Activated effector memory CD4-positive, alpha-beta T cell treated with anti-CD3 and anti-CD28 coated beads, Interleukin-2, amount 50 U/mL, for 16 hours (primary cell): ENCODE measurements at places on chromosomes 6 and 20.
A peak's percentile ranks its signal among the peaks of the same experiment; 100 is the strongest.

GRCh38 chr6:136586295-136586694 lies 36.1 kb upstream of the MAP7 start:
- DNase-seq = no peak

- no peak for DNase-seq
Measured at GRCh38 chr20:6654513-6655252, 112.8 kb upstream of the BMP2 start.

- DNase-seq = peak; percentile 47
Measured at GRCh38 chr20:1328680-1329330, at the start of gene SDCBP2. SDCBP2 (minus strand) TSS chr20:1329139; CDS start chr20:1320416, 8,723 bp downstream.

GRCh38 chr6:151254451-151255081 lies 14.8 kb downstream of the AKAP12 start:
- DNase-seq = no peak

- DNase-seq = no peak
Measured at GRCh38 chr6:136628996-136629395, 78.8 kb upstream of the MAP7 start.

DNA sequence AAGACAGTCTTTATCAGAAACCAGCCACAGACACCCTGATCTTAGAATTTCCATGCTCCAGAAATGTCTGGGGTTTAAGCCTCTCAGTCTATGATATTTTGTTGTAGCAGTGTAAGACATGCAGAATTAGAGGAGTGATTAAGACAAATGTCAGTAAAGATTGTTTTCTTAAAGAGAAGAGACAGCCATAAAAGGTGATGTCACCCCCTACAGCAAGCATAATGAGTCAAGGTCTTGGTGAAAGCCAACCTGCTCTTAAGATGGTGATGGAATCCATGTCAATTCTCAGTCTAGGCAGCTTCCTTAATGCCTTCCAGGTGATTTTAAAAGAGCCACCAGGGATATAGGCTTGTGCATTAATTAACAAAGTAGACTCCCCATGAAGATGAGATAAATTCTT lies 849.9 kb upstream of the EPHA7 start:
- DNase-seq = no peak

DNA sequence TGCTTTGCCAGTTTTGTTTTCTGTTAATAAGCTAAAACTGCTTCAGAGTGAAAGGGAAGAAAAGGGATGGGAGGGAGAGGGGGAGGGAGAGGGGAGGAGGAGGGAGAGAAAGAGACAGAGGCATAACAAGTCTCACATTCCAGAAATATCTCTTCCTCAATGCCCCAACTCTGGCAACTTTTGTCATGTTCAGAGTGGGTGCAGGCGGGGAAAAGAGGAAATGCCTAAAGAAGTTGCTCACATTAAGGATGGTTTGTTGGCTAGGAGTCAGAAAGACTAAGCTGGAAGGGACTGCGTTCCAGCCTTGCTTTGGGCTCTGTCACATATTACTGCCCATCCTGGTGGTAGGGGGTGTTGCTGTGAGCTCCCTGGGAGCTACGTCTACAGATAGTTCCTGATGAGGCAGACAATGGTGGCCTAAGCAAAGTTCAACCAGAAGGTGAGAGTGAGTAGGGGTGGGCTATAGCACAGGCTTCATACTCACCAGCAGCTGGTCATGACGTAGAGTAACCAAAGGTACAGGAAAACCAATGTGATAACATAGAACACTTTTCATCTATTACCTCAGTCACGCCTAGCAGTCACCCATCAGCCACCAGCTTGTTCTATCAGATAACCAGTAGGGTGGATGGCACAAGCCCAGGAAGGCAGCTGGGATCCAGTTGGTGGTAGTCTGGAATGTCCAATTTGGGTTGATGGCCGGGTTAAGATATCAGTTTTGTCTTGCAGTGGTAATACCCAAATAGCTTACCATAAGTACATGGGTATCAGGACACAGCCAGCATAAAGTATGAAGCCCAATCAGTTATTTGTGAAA lies 2.1 kb downstream of the TSPYL4 start:
- no peak for DNase-seq

DNA sequence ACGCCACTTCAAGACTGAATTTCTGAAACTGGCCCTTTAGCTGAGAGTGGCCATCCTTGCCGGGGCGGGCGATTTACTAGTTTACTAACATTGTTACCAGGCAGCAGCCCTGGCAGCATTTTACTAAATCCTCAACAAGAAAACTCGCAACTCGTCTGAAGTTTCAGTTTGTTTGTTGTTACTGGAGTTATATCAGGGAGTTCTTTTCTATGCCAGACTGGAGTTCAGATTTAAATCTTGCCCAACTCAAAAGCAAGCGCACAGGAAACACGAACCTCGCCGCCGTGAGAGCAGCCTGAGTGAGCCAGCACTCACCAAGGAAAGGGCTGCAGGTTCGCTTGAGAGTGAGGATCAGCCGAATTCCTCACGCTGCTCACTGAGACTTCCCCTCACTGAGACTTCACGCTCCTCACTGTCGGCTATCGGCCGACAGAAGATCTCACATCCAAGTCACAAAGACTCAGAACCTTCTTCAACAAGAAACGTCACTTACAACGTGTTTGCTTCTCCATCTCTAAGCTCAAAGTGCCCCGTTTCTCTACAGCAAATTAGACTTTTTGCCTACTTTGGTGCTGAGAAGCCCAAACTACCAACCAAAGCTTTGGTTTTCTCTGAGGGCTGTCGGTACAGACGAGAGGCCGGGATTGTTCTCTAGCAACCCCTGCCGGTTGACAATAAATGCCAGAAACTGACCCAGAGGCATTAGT lies 78.9 kb downstream of the OLIG3 start:
- DNase-seq = peak; percentile 83

DNA sequence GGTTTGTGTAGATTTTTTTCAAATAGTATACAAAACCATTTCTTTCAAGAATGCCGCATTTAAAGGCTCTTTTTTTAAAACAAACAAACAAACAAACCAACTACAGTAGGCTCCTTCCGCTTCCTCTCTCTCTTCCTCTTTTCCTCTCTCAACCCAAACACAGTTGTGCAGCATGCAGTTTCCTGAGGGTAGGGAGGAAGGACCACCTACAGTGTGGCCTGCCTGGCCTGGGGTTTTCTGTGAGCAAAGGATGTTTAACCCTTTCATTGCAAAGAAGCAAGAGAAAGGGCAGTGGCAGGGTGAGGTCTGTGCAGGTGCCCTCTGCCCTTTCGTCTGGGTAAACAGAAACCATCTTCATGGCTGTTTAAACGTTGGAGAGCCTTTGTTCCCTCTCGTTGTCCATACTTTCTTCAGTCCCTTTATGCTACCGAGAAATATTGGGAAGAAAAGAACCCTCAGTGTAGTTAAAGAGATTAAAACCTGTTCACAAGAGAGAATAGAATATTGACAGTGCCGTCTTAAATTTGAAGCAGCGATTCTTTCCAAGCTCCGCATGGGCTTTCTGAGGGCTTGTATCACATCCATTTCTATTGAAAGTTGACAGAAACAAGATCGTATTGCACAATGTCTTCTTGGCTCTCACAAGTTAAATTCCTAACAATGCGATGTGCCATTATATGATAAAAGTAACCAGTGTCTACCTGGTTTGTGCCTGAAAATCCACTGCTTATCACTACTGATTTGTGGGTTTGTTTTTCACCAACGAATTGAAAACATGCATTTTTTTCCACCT lies 215.5 kb upstream of the SNX9 start:
- DNase-seq = peak; percentile 5

- no peak for DNase-seq
Measured at GRCh38 chr6:115986026-115986425, 74.7 kb downstream of the FRK start.

DNA sequence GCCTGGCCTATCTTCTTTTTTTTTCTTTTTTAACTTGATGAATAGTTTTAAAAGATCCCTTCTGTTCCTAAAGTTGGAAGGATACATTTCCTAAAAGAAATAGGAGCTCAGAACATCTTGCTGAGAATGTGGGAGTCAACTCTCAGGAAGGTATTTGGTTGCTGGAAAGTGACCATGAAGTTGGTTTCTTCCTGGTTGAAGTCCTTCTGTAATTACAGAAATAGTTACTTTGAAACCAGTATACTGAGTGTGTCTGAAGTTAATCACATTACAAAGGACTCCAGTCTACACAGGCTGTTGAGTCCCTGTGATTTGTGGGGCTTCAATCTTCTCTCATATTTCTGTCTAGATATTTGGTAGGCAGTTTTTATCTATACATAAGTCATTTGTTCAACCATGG lies 9.8 kb upstream of the PLEKHG1 start:
- DNase-seq = no peak

DNA sequence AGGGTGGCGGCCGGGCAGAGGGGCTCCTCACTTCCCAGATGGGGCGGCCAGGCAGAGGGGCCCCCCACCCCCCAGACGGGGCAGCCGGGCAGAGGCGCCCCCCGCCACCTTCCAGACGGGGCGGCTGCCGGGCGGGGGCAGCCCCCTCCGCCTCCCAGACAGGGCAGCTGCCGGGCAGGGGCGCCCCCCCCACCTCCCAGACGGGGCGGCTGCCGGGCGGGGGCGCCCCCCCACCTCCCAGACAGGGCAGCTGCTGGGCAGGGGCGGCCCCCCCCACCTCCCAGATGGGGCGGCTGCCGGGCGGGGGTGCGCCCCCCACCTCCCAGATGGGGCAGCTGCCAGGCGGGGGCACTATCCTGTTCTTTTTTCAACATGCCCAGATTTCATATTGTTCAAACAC lies 78.2 kb upstream of the DST start:
- no peak for DNase-seq

GRCh38 chr20:51429144-51429482 lies 113.4 kb downstream of the NFATC2 start:
- DNase-seq = no peak

GRCh38 chr6:36131511-36132245 lies 1.4 kb downstream of the MAPK13 start:
- peak; percentile 80 for DNase-seq

DNA sequence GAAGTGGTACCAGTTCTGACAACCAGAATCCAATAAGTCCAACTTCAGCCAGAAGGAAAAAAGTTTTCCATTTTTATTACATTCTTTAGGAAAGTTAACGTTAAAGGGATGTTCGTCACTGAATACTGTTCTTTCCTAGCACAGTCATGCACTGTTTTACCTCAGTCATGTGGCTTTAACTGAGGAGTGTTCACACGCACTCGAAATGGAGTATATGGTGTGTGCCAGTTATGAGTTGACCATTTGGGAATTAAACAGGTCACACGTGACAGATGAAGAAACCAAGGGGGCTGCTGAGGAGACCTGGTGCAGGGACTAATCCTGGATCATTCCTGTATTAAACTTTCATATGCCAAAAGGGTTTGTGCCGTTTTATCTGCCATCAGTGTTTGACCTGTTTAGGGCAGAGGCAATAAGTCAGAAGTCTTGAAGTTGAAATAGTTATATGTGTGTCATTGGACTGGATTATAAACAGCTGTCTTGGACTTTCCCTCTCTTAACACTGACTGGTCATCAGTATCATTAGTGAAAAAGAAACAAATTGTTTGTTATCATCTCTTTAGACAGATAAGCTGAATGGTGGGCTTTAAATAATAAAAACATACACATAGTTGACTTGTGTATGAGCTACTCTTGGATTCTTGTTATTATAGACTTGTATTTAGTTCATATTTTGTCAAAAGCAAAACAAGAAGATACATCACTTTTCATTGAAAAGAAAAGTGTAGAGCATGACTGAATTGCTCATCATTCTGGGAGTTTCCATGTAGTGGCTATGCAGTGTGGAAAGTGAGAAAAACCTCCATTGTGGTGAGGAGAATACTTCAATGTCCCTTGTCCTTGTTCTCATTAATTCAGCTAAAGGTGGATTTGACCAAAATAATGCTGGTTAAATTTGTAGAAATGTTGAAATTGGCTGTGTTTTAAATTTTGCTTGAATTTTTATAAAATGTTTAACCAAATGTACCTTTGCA lies 123.5 kb upstream of the SAMD5 start:
- no peak for DNase-seq

- peak; percentile 84 for DNase-seq
Measured at GRCh38 chr20:36574366-36575135, 1.2 kb downstream of the TGIF2 start.

- no peak for DNase-seq
Measured at GRCh38 chr6:10621213-10621612, 73.2 kb downstream of the C6orf52 start.

- no peak for DNase-seq
Measured at GRCh38 chr6:137542713-137543112, 48.5 kb upstream of the OLIG3 start.

DNA sequence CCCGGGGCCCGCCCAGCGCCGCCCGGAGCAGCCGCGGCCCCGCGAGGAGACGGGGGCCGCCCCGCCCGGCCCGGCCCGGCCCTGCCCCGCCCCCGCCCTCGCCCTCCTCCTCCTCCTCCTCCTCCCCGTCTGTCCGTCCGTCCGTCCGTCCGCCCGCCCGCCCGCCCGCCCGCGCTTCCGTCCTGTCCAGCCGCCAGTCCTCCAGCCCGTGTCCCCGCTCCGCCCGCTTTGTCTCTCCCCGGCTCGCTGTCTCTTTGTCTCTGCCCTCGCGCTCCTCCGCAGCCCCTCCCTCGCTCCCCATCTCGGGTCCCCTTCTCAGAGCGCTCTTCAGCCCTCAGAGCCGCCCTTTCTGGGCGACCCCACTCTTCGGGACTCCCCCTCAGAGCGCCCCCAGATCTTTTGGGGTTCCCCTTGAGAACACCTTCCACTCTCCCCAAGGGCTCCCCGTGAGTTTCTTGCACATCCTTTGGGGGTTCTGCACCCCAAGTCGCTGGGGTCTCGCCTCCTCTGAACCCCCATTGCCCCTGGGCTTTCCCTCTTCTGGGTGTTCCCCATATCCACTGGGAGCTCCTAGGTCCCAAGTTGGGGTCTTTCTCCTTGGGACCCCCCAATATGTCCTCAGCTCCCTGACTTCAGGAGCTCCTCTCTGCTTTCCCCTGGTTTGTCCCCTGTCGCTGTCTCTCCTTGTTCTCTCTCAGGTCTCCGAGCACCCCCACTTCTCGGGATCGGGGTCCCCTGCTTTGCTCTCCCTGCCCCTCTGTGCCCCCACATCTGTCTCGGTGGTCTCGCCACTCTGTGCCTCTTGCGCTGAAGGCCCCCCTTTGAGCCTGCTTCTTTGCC lies 79.5 kb upstream of the MYL9 start:
- peak; percentile 79 for DNase-seq

GRCh38 chr6:17432356-17432755 lies 39.0 kb downstream of the CAP2 start:
- no peak for DNase-seq

DNA sequence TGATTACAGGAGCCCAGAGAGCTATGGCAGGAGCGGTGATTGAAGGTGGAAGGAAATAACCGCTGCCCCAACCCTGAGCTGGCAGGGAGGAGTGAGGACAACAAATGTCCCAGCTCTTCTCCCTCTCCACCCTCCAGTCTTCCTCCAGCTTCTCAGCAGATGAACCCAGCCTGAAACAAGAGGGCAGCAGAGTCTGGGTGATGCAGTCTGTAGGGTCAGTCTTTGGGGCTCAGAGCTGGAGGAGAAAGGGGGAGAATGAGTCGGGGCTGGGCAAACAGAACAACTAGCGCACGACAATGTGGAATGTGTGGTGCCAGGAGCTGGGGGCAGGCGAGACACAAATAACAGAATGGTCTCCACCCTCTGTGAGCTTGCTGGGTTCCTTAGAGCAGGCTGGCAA lies 4.5 kb upstream of the GUCA1A start:
- no peak for DNase-seq

DNA sequence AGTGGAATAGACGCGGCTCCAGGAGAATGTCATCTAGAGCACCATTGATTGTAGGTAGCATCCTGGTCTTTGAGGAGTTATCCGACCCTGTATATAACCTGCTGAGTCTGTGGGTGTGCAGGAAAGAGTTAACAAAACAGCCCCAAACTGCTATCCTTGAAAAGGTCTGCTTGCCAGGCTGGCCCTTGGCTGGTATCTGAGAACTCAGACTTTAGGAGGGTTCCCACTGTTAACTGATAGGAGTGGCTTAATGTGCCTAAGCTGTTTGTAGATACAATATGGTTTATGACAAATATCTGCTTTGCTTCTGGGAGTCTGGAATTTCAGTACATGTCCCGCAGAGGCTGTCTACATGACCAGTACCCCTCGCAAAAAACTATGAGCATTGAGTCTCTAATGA lies 27.6 kb upstream of the MCUR1 start:
- no peak for DNase-seq
